ENCODE measurements at places on chromosomes 16 and 17. TPM values are rescaled to one million over a fixed set of nuclear protein-coding genes. Genes with fewer than 3 reads are reported as not detected.

GRCh38 chr17:305090-305976, 47.3 kb downstream of the RPH3AL start:
- no peak overlapping the region for H3K4me3 ChIP-seq
- no peak overlapping the region for H3K27ac ChIP-seq
- no peaks in the 10 kb centered on the region for H3K36me3 ChIP-seq
- no peak for DNase-seq
- no peaks in the 10 kb centered on the region for H3K27me3 ChIP-seq
- no peaks in the 10 kb centered on the region for H3K4me1 ChIP-seq

- DNase-seq = no peak
- H3K4me3 ChIP-seq = no peak overlapping the region
- H3K27ac ChIP-seq = no peak overlapping the region
- no peaks in the 10 kb centered on the region for H3K27me3 ChIP-seq
- H3K4me1 ChIP-seq = peaks cover 7% of the 10 kb centered on the region
- H3K36me3 ChIP-seq = no peaks in the 10 kb centered on the region
Observed at GRCh38 chr17:75439287-75439686, 17.1 kb upstream of the TMEM94 start.

- H3K36me3 ChIP-seq = no peaks in the 10 kb centered on the region
- H3K4me1 ChIP-seq = peaks cover 12% of the 10 kb centered on the region
- H3K27ac ChIP-seq = peak overlapping the region; percentile 22
- peak overlapping the region; percentile 56 for H3K4me3 ChIP-seq
- no peak for DNase-seq
Observed at GRCh38 chr17:4375039-4375748, 8.7 kb upstream of the UBE2G1 start.

DNA sequence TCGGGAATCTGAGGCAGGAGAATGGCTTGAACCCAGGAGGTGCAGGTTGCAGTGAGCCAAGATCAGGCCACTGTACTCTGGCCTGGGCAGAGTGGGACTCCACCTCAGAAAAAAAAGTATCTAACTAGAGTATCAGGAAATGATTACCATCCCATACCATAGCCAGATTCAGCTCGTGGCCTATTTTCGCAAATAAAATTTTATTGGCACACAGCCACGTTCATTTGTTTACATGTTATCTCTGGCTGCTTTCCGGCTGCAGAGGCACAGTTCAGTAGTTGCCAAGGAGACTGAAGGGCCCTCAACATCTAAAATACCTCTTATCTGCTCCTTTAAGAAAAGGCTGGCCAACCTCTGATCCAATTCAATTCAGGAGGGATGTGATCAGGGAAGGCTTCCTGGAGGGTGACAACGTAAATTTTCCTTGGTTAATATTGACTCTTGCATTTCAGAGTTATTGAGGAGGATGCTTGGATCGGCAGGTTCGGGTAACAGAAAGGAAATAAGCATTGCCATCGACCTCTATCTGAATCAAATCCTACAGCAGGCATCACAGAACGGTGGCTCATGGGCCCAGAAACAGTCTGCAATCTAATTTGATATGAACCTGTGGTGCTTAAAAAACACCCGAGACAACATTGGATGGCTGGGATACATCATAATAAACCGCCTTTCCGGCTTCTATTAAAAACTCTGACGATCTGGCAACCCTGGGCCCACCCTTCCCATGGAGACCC, 73.8 kb downstream of the XYLT1 start:
- no peaks in the 10 kb centered on the region for H3K36me3 ChIP-seq
- no peaks in the 10 kb centered on the region for H3K27me3 ChIP-seq
- peaks cover 58% of the 10 kb centered on the region for H3K4me1 ChIP-seq

- H3K4me3 ChIP-seq = no peak overlapping the region
- H3K36me3 ChIP-seq = no peaks in the 10 kb centered on the region
Observed at GRCh38 chr17:50519141-50519834, 11.0 kb downstream of the MYCBPAP start.

GRCh38 chr16:81632392-81633146, 146.5 kb upstream of the PLCG2 start:
- DNase-seq = peak; percentile 73
- H3K4me3 ChIP-seq = peak overlapping the region; percentile 48
- peaks cover 74% of the 10 kb centered on the region for H3K4me1 ChIP-seq

DNA sequence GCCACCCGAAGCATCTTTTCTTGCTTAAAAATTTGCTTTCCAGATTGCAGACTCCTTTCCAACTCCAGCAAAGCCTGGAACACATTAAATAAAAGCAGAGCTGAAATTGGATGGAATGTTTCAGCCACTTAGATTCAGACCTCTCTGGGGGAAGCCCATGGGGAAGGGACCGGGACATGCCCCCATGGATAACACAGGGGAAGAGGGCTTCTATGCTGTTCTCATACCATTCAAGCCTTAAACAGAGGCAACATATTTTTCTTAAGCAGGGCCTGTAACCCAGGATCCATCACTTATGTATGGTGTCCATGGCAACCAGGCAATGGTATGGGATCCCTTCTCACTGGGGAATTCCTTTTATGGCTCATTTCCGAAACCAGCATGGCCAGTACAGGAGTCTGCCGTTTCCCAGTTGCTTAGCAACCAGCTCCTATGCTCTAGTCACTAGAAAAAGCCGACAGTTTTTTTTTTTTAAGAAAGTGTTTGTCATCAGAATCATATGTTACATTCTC, 62.0 kb upstream of the MARCHF10 start:
- H3K27ac ChIP-seq = no peak overlapping the region
- no peaks in the 10 kb centered on the region for H3K36me3 ChIP-seq
- no peaks in the 10 kb centered on the region for H3K4me1 ChIP-seq

- DNase-seq = no peak
- H3K4me3 ChIP-seq = no peak overlapping the region
- H3K36me3 ChIP-seq = peaks cover 68% of the 10 kb centered on the region
- no peak overlapping the region for H3K27ac ChIP-seq
Observed at GRCh38 chr17:16107165-16107770, 107.6 kb downstream of the TTC19 start.

MRPL38 gene
- 178 TPM for total RNA-seq

COG1 gene
- total RNA-seq = 85.0 TPM

ITFG1 gene
- total RNA-seq = 19.4 TPM

RNF43 gene
- total RNA-seq = 1.7 TPM

Measured in naive thymus-derived CD8-positive, alpha-beta T cell (primary cell).